ENCODE measurements at places on chromosomes 2 and 18.

- DNase-seq, result peak; percentile 83
Measured at GRCh38 chr2:151289972-151290866, 751 bp upstream of the NMI start.

GRCh38 chr18:8454136-8454535 is 155.1 kb upstream of the RAB12 start:
- DNase-seq, result no peak

GRCh38 chr18:9827793-9828505 is 57.8 kb upstream of the TXNDC2 start:
- DNase-seq, result peak; percentile 97

GRCh38 chr2:130264501-130264900 is 66.3 kb upstream of the TUBA3E start:
- DNase-seq, result no peak

DNA sequence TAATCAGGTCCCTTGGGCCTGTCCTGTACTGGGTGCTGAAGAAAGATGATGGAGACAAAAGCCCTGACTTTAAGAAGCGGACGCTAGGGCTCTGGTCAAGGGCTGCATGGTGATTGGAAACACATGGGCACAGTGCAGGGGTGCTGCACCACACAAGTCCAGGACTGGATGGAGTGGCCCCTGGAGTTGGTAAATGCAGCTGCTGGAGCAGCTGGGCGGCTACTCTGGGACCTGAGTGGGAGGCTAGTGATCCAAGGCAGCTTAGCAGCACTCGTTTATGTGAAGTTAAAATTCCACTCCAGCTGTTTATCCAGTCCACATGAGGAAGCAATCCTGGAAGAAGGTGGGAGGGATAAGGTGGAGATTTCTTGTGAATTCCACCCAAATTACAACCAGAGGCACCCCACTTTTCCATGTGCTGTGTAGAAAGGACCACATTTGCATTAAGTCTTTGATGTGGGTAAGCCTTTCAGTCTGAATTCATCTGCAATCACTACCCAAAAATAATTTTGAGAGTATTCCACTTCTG is 24.9 kb downstream of the MERTK start:
- DNase-seq, result no peak

DNA sequence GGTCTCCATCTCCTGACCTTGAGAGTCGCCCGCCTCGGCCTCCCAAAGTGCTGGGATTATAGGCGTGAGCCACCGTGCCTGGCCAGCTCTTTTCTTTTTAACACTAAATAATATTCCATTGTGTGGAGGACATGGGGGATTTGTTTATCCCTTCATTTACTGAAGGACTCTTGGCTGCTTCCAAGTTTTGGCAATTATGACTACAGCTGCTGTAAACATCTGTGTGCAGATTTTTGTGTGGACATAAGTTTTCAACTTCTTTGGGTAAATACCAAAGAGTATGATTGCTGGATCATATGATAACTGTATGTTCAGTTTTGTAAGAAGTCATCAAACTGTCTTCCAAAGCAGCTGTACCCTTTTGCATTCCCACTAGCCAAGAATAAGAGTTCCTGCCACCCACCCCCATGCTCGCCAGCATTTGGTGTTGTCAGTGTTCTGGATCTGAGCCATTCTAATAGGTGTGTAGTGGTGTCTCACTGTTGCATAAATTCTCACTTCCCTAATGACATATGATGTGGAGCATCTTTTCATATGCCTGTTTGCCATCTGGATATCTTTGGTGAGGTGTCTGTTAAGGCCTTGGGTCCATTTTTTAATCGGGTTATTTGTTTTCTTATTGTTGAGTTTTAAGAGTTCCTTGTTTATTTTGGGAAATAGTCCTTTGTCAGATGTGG is 52.2 kb downstream of the TNFRSF11A start:
- no peak for DNase-seq

GRCh38 chr2:4528773-4529172 is 825.4 kb downstream of the DCDC2C start:
- DNase-seq, result no peak

- no peak for DNase-seq
Measured at GRCh38 chr18:2568129-2568528, 3.2 kb downstream of the METTL4 start.

DNA sequence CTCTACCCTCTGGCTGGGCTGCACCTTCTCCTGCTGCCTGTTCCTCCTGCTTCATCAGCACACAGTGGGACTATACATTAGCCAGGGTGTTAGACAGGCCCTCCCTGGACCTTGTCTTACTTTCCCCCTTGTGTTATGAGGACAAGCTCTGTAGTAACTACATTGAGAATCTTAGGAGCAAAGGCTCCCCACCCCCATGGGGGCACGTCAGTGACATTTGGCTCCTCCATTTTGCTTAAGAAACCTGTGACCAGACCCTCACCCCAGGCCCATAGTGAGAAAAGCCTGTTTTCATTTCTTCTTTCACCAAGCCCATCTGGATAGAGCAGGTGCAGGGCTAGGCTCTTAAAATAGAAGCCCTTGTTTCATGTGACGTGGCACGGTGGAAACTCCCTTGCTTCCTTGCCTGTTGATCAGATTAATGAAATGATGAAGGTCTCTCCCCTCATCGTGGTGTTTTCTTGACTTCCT is 146.7 kb downstream of the RPIA start:
- no peak for DNase-seq

DNA sequence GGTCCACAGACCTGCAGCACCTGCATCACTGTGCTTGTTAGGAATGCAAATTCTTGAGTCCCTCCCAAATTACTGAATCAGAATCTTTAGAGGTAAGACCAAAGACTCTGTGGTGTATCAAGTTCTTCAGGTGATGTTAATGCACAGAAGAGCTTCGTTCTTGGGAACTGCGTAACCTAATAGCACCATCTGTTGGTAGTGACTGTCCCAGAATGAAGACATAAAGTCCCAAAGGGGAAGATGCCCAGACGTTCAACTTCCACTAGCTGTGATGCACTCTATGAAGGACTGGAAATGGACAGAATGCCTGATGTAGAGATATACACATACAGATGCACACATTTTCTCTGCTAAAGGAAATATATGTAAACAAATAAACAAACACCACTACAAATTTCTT is 576.0 kb downstream of the LRP1B start:
- DNase-seq, result peak; percentile 58

DNA sequence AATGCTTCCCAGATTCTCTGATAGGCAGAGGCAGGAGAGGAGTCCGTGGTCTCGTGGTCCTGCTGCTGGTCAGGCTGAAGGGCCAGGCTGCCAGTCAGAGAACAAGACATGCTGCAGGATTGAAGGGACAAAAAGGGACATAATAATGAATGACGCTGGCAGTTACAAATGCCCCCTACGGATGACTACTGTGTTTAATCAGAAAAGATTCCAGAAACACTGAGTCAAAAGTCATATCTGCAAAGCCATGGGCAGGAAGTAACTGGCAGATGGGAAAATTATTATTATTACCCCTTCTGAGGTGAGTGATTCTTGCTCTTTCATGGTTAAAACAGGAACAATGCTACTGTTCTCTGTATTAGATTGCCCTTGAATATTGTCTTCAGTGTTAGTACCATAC is 19.0 kb downstream of the LCT start:
- peak; percentile 45 for DNase-seq

DNA sequence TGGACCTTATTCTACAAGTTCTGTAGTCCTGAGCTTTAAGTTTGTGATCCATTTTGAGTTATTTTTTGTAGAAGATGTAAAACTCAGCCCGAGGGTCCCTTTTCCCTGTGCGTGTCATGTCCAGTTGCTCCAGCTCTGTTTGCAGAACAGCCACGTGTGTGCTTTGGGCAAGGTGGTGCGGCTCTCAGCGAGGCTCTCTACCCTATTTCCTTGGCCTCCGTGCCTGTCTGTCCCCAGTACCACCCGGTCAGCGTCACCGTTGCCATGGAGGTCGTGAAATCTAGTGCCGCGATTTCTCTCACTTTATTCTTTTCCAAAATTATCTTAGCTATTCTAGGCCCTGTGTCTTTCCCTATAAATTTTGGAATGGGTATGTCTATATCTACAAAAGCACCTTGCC is 141.0 kb upstream of the CTDP1 start:
- DNase-seq, result no peak

DNA sequence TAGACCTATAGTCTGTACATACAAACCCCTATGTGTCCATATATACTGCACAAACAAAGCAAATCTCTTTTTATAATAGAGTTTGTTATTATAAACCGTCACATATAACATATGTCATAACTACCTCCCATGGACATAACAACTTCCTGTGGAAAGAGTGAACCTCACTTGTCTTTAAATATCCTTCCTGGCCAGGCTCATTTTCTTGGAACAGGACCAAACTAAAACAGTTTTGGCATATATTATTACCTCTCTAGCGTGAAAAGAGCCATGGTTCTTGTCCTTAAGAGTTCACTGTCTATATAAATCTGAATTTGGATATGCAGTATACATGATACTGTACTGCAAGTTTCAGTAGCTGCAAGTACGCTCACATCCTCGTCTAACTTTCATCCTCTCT is 28.3 kb upstream of the DNAJC27 start:
- no peak for DNase-seq

- peak; percentile 59 for DNase-seq
Measured at GRCh38 chr18:7038330-7038851, 79.2 kb downstream of the LAMA1 start.

DNA sequence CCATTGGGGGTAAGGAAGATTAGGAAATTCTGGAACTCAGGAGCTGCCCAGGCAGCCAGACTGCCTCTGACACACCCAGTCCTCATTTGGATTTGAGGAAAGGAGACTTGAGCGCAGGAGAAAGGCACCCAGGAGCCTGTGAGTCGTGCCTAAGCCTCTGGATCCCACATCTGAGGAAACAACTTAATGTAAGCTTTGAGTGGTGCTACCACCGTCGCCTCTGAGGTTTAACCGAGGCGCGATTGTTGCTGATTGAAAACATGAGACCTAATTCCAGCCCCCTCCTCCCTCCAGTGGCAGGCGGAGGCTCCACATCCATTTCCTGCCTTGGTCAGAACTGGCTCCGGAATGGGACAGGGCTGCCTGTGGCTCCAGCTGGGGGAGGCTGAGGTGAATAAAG is 176.7 kb upstream of the PKDCC start:
- DNase-seq, result no peak

DNA sequence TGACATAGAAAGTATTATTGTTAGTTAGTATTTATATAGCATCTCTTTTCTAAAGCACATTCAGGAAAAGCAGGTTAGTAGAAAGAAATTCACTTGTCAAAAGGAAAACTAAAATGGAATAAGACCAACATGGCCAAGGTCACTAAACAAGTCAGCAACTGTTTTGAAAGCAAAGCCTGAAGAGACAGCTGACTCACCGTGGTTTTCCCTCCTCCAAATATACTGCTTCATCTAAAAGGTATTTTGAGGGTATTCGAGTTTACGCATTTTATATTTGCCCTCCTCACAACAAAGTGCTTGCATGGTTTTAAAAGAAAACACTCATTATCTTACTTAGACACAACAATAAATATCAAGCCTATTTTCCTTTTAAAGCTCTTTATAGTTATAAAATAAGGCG is 24.0 kb downstream of the ZNF385B start:
- no peak for DNase-seq

- DNase-seq, result peak; percentile 75
Measured at GRCh38 chr2:38074764-38075506, 1.0 kb downstream of the CYP1B1 start.

DNA sequence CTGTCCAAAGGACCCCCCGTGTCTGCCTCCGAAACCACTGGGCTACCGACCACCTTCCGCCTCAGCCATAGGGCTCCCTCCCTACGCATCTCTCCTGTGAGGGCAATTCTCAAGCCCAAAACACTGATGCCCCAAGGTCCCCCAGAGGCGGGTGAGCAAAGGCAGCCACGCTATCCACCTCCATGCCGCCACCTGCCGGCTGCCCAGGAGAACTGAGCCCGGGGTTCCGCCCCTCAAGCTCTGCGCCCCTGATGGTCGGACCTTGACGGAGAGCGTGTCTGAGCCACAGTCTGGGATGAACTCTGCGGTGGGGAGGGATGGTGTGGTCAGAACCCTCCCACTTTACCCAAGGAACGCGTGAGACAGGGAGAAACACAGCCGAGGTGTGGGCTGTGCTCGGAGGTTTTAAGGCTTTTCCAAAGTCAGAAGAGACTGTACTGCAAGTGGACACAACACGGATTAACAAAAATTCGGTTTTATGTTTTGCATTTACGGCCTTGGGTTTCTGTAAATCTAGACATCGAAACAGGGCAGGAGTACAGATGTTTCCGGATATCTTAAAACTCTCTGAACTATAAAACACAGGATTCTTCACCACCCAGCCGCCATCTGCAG is 114.1 kb downstream of the ZNF516 start:
- no peak for DNase-seq

DNA sequence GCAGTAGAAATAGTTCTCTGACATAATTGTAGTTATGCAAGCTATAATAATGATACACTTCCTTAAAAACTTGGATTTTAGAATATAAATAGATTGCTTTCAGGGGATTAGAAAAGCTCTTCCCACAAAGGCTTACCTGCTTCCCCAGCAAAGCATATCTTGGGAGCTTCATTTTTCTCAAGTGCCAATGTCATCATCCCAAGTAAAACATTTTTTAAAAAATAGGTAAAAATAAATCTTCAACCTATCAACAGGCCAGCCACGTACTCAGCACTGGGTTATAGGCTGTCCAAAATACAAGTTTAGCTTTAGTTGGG is 39.0 kb upstream of the NPAS2 start:
- DNase-seq, result no peak

DNA sequence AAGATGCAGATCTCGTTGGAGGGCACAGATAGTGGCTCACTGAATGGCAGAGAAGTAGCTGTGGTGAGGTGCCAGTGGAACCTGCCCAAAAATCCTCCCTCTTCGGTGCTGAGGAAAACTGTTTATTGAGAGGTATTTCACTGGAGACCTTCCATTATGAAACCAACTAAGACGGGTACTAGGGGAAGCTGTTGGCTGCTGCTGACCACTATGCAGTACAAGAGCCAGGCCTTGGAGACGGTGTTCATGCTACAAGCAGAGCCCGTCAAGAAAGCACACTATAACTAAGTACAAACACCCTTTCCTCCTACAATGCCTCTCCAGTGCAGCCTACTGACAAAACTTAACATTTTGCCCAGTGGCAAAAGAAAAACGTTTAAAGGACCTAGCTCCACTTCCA is 4.6 kb downstream of the ARL5A start:
- DNase-seq, result no peak

DNA sequence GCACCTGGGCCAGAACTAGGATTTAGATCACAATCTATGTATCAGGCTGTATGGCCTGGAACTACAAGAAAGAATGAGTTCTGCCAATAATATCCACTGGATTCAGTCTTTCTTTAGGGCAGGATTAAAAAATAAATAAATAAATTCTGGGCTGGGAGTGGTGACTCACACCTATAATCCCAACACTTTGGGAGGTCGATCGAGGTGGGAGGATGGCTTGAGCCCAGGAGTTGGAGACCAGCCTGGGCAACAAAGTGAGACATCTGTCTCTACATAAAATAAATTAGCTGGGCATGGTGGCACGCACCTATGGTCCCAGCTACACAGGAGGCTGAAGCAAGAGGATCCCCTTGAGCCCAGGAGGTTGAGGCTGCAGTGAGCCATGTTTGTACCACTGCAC is 8.1 kb downstream of the AMMECR1L start:
- no peak for DNase-seq

GRCh38 chr2:144334551-144334950 is 185.4 kb downstream of the ZEB2 start:
- no peak for DNase-seq
